ENCODE measurements at places on chromosomes 4 and X.

DNA sequence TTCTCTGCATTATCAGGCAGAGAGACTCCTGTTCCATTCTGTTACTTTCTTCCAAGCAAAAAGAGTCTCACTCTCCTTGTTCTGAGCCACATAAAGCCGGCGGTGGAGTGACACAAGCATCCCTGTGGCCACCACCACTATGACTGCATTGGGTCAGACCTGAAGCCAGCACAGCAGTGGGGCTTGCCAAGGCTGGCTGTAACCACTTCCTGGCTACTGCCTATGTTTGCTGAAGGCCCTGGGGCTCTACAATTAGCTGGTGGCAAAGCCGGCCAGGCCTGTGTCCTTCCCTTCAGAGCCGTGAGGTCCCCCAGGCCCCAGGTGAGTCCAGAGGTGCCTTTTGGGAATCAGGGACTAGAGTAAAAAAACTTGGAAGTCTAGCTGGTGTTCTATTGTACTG, 31.8 kb downstream of the PLAC8 start:
- no peak for DNase-seq

- DNase-seq: no peak
Measured at GRCh38 chrX:140980271-140980670, 22.1 kb upstream of the SPANXB1 start.

DNA sequence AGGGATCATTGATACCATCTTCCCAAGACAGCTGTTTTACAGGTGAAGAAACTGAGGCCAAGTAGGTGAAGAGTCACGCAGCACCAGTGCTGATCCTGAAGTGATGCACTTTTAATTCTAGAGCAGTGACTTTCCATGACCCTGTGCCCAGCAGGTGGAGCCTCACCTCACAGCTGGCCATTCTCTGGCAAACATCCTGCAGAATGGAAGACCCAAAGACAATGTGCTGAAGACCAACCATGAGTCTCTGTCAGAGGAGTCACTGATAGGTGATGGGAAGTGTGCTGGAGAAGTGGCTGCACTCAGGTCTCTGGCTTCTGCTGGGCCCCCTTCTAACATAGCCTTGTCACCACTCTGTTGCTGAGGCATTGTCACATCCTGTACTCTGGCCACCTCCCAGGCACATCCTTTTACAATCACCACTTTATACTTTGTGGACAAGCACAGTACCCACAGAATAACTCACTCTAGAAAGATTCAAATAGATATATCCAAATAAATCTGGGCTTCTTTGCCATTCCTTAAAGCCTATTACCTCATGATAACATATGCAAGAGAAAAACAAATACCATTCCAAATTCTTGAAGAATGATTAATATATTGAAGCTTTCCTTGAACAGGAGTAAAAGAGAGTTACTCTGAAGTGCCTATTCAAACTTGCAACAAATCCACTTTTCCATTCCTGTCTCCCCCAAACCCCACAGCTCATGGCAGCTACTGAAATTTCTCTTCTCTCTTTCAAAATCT, 64.1 kb upstream of the SCOC start:
- DNase-seq: no peak

DNA sequence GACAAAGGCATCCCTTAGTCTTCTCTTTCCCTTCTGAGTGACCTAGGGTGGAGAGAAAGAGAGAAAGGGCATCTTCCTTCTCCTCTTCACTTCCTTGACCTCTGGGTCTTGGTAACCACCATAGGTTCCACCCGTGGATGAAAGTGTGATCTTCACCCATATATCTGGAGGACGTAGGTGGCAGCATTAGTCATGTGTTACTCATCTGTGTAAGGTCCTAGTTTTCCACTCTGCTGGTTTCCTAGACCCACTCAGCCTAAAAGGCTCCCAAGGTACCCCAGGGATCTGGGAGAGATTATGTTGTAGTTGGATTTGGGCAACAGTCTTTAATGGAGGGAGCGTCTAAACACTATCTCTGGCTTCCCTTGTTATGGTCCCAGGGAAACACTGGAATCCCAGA, 45.5 kb upstream of the RAB9B start:
- DNase-seq: no peak

All from NCI-H774 (cell line).